ENCODE measurements at places on chromosomes 5 and 9.

GRCh38 chr9:114155995-114156656, 789 bp downstream of the COL27A1 start:
- DNase-seq, result no peak

DNA sequence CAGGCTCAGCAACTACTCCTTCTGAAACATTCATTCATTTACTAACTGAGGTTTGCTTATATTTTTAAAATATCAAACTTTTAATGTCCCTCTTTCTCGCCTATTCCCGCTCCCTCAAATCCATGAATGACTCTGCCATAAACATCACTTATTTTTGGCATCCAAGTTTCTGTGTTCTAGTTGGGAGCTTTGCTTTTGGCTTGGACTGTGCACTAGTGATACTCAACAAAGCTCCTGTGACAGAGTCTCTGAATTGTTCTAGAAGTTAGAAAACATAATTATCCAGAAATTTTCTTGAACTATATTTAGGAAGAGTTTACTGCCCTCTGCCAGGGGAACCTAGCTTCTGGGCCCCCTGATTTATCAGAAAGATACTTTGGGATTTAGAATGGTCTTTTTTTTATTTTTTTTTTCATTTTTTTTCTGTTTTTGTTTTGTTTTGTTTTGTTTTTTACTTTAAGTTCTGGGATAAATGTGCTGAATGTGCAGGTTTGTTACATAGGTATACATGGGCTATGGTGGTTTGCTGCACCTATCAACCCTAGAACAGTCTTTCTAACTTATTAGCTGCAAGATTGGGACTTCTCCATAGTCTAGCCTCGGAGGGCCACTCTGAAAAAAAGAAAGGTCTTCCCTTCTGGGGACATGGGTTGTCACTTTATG, 64.7 kb upstream of the PTGER4 start:
- DNase-seq, result no peak

DNA sequence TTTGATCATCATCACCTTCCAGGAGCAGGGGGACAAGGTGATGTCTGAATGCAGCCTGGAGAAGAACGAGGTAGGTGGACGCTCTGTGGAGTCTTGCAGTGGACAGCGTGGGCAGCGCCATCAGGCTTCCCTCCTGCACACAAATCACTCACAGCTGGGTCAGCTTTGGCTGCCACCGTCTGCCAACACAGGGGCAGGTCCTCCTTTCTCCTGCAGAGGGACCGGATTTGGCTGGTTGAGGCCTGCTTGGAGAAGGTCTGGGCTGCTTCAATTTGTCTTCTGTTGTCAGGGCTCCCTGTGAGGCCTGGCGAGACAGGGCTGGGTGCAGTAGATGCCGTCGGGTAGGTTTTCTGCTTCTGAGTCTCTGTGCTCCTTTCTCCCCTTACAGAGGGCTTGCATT, 180.6 kb downstream of the CACNA1B start:
- DNase-seq, result no peak

- DNase-seq, result no peak
Observed at GRCh38 chr9:127149010-127149409, 26.6 kb upstream of the ANGPTL2 start.

- no peak for DNase-seq
Observed at GRCh38 chr5:114316167-114316566, 45.7 kb upstream of the KCNN2 start.

- no peak for DNase-seq
Observed at GRCh38 chr5:169511708-169512107, 71.9 kb upstream of the SPDL1 start.

GRCh38 chr5:175235251-175235960, 208.6 kb downstream of the DRD1 start:
- DNase-seq, result no peak

- no peak for DNase-seq
Observed at GRCh38 chr5:151083081-151083676, 2.3 kb upstream of the TNIP1 start.

- DNase-seq, result no peak
Observed at GRCh38 chr9:123832858-123833650, 96.9 kb downstream of the DENND1A start.

- DNase-seq, result no peak
Observed at GRCh38 chr9:85114799-85115198, 445.3 kb downstream of the NTRK2 start.
